ENCODE measurements at places on chromosomes 3 and 15. TPM values are rescaled to one million over a fixed set of nuclear protein-coding genes. Genes with fewer than 3 reads are reported as not detected.

GRCh38 chr15:92930776-92931175, 30.7 kb downstream of the CHD2 start:
- no peak for DNase-seq

The DNAH12 gene
- 0.03 TPM for total RNA-seq

GRCh38 chr15:23069496-23070166, 30.3 kb upstream of the TUBGCP5 start:
- DNase-seq, result no peak

DNA sequence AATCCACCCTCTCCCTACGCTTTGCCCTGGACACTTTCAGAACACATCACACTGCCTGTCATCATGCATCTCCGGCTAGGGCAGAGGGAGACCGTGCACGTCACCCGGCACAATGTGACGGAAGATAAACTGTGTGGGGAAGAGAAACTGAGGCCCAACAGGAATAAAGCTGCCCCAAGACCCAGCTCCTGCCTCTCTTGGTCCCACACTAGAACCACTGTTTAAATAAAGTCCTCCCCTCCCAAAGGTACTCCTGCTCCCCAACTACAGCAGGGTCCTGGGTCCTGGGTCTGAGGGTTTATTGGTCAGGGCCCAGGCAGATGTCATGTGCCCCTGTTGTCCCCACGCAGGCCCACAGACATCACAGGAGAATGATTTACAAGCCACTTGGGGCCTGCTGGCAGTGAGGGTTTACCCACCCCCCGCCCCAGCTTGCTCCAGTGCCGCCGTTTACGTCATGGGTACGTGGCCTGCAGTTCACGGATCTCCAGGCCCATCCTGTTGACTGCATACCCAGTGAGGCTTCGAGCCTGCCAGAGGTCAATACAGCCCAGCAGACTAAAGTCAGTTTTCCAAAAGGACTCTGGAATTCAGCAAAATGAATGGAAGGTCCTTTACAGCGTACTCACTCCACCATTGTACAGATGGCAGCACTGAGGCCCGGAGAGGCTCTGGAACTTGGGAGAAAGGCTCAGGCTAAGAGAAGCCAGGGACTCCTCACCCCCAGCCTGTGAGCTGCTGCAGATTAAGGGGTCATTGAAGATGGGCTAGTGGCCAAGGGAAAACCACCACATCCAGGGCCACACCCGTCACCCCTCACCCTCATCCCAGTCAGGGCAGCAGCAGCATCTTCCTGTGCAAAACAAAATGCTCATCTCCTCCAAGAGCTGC, 23.2 kb downstream of the ALS2CL start:
- no peak for DNase-seq

DNA sequence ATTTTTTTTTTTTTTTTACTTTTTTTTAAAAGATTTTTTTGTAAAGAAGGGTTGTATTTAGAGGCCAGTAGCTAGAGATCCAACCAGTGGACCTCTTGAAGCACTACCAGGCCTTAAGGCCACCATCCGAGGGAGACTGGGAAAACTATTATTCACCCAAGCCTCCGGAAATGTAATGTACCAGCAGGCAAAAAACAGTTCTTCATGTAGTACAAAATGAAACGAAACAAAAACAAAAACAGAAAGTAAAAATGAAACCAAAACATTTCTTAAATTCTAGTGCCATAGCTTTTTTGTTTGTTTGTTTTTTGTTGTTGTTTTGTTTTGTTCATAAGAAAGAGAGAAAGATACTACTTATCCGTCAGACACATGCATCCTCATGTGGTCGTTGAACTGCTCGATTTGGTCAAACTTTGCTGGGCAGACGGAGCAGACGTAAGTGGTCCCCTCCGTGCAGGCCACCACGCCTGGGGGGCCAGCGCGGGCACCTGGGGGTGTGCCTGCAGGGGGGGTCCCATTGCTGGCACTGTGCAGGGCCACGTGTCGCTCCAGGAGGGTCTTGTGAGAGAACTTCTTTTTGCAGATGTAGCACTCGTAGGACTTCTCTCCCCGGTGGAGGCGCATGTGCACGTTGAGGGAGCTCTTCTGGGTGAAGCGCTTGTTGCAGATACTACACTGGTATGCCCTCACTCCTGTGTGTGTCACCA, 45.0 kb downstream of the TIGIT start:
- DNase-seq, result no peak

- no peak for DNase-seq
Observed at GRCh38 chr3:71101014-71101413, 482.5 kb downstream of the FOXP1 start.

DNA sequence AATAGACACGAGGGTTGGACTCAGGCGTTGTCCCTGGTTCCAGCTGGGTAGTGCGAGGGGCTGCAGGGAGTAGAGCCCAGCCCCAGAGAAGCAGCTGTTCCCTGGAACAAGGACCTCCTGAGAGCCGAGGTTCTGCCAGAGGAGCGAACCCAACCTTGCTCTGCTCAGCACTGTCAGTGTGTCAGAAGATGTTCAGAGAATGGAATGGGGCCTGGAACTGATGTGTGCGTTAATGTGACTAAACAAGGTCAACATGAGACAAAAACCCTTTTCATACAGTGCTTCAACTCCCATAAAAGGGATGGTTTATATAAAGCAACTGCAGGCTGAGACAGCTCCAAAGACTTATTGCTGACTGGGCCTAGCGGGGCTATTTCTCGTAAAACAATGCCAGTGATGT, 35.5 kb upstream of the HACD2 start:
- no peak for DNase-seq

DNA sequence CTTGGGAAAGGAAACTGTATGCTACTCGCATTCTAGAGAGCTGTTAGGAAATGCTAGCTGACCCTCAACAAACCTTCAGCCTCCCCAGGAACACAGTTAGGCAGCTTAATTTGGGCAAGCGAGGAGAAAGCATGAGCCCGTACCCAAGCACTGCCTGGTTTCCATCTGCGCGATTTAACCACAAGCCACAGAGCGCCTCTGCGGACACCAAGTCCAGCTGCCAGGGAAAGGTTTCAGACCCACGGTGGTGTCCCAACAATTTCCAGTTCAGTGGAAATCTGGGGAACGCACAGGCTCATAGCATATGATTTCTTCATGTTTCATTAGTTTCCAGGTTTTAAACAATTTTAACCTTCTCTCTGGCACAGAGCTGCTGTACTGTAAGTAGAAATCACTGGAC, 617.6 kb downstream of the FHIT start:
- DNase-seq, result no peak

The SEMA4B gene
- 109 TPM for total RNA-seq

- DNase-seq, result no peak
Observed at GRCh38 chr3:98596541-98597500, 3.4 kb upstream of the CPOX start.

DNA sequence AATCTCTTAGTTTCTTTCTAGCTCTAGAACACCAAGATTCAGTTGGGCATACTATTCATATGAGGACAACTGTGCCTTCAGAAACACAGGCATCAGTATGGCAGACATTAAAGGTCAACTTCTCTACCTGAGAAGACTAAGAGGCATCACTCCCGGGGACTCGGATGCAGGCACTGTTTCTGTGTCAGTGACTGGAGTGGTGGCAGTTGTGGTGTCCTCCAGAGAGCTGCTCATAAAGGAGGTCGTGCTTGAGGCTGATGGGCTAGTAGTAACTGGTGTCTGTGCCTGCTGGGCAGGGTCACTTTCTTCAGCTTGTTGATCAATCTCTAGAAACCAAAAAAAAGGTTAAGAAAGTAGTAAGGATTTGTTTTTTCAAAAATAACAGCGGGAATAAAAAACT, 75.2 kb downstream of the FBXL22 start:
- DNase-seq, result no peak

GRCh38 chr3:37030588-37030987, 37.3 kb downstream of the MLH1 start:
- DNase-seq, result no peak

The FEZF2 gene
- total RNA-seq, result not detected

DNA sequence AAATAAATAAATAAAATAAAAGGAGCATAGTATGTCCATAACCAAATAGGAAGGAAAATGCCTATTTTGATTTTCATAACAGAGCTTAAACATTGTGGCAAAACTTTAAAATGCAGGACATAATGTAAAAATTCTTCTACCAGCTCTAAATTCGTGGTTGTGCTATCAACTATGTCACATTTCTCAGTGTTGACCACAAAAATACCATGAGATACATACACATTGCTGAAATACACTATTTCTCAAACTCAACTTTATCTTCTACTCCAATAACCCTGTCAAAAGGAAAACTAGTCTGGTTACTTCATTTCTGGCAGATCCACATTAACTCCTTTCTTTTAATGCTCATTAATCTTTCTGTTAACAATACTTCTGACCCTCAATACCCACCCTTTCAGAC, 523.2 kb downstream of the FHIT start:
- no peak for DNase-seq

- DNase-seq, result no peak
Observed at GRCh38 chr3:13599887-13600450, 51.0 kb downstream of the FBLN2 start.

DNA sequence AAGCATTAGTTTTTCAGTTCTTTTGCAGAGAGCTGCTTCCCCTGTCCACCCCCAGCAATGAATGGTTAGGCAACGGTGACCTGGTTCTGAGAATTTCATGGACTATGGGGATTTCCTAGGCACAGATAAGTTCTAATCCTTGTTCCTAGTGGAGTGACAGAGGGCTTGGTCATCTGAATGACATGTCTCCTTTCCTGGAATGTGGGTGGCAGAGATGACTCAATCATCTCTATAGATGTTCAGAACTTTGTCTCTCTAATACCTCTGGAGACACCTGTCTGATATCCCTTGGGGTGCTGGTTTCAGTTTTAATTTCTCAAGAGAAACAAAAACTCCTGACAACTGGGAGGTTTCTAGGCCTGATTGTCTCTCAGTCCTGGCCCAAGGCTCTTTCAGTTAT, 10.4 kb downstream of the PLA2G4E start:
- DNase-seq, result no peak

GRCh38 chr3:84141571-84141970, 817.2 kb upstream of the CADM2 start:
- no peak for DNase-seq

DNA sequence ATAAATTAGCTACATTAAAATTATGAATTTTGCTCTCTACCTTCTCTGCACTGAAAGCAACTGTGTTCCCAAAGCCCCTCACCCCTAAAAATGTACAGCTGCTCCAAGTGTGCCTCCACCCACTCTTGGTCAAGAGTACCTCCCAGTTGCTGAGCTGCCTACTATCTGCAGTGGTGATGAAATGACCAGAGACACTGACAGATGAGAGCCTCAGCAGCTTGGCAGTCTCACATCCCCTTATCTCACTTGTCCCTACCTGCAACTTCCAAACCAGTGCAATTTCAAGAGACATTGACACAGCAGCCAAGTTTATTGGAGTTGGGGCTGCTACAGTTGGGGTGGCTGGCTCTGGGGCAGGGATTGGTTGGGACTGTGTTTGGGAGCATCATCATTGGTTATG, 52.2 kb upstream of the COL6A5 start:
- no peak for DNase-seq

DNA sequence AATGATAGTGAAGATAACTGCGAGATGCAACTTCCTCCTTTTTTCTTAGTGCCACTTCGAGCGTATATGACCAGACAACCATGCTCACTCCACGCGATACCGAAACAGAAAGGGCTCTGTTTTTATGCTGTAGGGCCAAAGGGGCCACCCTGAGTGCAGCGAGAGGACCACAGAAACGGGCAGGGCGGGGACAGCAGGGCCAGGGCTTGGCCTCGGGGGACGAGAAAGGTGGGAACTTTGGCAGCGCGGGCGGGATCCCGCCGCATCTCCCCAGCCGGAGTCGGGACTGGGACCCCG, 483 bp downstream of the VPS13C start:
- DNase-seq, result no peak

The GRK7 gene
- total RNA-seq, result not detected

GRCh38 chr3:185656321-185656840, 70.3 kb downstream of the SENP2 start:
- no peak for DNase-seq

The MASP1 gene
- 0.92 TPM for total RNA-seq

GRCh38 chr3:149373235-149374125, 4.0 kb downstream of the TM4SF1 start:
- DNase-seq, result no peak

GRCh38 chr3:110670407-110670806, 401.2 kb upstream of the NECTIN3 start:
- DNase-seq, result no peak

The ARNT2 gene
- 0.15 TPM for total RNA-seq

GRCh38 chr3:176872771-176873209, 324.5 kb downstream of the TBL1XR1 start:
- no peak for DNase-seq

DNA sequence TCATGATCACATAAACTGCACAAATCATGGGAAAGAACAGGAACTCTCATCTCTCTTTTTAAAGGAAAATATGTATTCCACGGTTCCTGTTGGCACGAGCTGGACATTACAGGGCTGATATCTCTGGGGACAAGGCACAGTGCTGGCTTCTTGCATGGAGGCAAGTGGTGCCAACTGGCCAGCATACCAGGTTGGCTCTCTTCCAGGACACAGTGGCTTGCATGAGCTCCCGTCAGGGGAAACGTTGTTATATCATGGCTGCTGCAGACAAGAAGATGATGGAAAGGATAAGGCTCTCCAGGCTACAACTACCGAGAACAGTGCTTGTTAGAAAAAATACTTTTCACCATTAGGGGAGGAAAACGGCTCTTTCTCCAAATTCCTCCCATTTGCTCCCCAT, 283.9 kb downstream of the RORA start:
- no peak for DNase-seq

The CCDC9B gene
- total RNA-seq, result 17.0 TPM

DNA sequence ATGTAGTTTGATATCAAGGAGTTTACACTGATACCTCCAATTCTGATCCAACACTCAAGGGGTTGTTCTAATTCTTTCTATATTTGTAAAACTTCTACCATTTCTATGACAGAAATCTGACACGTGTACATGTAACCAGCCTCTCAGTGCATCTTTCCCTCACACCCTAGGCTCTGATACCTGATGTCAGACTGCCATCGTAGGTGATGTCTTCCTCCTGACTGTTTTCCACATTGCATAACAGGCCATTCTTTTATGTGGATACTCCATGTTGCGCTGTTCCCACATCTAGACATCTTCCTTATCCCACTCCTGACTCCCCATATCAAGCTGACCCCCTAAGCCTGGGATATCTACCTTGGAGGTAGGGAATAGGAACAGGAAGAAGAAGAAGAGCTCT, 159.1 kb downstream of the FNDC3B start:
- DNase-seq, result no peak

The MESP1 gene
- total RNA-seq, result 0.23 TPM

DNA sequence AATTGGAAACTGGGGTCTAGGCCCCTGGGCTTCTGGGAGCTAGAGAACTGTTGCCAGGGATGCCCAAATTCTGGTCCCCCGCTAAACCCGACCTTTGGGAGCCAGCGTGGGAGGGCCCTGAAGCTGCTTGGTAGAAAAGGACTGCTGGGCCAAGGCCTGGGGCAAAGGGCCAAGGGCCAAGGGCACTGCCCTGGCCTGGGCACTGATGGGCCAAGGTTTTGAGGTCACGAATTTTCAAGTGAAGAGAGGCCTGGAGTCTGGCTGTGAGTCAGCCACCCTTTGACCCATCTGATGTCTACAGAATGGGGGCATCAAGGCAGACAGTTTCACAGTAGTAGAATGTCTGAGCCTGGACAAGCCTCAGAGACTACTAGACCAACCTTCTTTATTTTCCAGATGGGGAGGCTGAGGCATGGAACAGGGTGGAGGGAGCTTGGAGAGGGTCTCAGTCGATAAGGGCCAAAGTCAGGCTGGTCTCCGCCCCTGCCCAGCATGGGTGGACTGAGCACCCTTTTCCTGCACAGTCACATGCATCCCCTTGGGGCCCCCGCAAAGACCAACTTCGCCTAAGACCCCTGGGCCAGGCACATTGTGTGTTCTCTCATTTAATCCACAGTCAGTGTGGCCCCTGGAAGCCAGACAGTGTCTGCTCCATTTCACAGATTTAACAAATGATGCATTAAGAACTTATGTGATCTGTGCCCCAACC, 66.3 kb downstream of the ATP2B2 start:
- DNase-seq, result no peak
